Lung microvascular endothelial cell (primary cell): ENCODE measurements at places on chromosomes 2 and 18.

GRCh38 chr2:105378276-105378840 lies 20.5 kb downstream of the FHL2 start:
- no peak for DNase-seq

- no peak for DNase-seq
These were observed 51.7 kb upstream of the EHBP1 start for GRCh38 chr2:62653582-62654422.

DNA sequence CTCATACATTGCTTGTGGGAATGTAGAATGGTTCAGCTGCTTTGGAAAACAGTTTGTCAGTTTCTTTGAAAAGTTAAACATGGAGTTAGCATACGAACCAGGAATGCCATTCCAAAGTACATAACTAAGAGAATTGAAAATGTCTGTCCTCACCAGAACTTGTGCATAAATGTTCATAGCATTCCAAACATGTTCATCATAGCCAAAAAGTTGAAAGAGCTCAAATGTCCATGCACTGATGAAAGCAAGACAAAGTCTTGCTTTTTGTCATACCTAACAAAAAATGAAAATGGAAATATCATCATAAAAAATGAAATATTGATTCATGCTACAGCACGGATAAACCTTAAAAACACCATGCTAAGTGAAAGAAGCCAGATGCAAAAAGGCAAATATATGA lies 408.8 kb upstream of the UBE2E3 start:
- DNase-seq: no peak

- DNase-seq: no peak
These were observed at the start of gene TEKT4 for GRCh38 chr2:94871226-94872087. Gene TEKT4 (plus strand): TSS chr2:94871430. CDS start chr2:94871580, 150 bp downstream.

DNA sequence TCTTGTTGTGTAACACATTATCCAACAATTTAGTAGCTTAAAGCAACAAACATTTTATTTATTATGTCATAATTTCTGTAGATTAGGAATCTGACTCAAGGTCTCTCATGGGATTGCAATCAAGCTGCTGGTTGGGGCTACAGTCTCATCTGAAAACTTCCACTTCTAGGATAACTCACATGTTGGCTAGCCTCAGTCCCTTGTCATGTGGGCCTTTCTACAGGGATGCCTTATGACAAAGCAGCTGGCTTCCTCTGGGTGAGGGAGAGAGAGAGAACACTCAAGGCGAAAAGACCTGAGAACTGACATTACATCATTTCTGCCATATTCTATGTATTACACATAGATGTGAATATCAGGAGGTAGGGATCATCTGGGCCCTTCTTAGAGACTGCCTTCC lies 317.9 kb upstream of the VRK2 start:
- DNase-seq: no peak

DNA sequence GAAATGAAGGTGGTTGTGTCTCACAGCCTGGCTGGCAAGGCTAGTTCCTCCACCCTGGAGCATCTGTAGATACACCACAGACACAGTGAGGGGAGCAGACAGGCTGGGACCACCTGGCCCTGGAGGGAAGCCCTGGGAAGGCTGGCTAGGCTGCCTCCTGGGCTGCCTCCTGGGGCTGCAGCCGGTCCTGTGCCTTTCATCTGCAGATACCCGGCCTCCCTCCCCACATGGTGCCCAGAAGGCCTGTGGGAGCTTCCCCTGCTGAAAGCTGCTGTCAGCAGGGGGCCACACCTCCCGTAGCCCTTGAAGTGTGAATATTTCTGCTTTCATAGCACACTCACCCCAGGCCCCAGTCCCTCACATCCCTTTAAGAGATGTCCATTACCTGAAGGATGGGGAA lies 37.6 kb downstream of the SDC1 start:
- DNase-seq: no peak

DNA sequence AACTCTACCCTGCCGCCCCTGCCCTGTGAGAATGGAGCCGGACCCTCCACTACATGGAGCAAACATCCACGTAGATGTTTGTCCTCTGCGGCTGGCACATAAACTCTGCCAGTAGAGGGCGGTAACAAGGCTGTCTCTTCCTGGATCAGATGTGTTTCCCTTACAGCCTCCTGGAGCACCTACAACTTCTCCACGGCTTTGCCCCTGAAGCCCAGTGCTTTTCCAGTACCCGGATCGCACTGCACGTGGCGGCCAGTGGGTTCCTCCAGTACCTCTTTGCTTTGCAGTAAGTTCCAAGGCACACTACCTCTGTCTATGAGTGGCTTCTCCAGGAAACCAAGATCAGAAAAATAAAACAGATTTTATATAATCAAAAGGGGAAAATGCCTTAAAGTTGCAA lies 651.3 kb downstream of the DCDC2C start:
- no peak for DNase-seq

DNA sequence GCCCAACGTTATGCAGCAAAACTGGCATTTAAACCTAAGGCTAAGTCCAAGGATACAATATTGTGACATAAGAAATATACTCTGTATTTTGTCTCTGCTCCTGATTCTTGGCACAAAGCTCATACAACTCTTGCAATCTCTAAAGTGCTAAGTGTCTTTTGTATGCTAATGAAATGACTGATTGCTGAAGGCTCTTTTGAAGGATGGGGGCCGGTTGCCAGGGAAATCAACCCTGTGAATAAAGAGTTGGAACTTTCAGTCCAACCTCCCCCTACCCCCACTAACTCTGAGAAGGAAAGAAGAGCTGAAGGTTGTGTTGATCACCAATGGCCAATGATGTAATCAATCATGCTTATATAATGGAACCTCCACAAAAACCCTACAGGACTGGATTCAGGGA lies 40.3 kb downstream of the SESTD1 start:
- no peak for DNase-seq

GRCh38 chr2:16813593-16813992 lies 148.0 kb upstream of the CYRIA start:
- DNase-seq: no peak

DNA sequence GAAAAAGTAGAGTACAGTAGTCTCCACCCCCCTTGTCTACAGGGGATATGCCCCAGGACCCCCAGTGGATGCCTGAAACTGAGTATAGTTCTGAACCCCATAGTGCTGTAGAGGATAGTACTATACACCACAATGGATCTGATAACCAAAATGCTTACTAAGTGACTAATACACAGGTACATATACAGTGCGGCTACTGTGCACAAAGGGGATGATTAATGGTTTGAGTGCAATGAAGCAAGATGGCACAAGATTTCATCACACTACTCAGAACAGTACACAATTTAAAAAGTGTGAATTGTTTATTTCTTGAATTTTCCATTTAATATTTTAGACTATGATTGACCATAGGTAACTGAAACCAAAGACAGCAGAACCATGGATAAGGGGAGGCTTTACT lies 446.9 kb upstream of the NRP2 start:
- no peak for DNase-seq

- DNase-seq: no peak
These were observed 90.4 kb downstream of the CYP26B1 start for GRCh38 chr2:72057308-72057707.

GRCh38 chr18:57544936-57545660 lies 41.4 kb downstream of the FECH start:
- DNase-seq: no peak

- DNase-seq: no peak
These were observed 61.0 kb downstream of the ERBB4 start for GRCh38 chr2:212477571-212477970.
